Activated CD8-positive, alpha-beta memory T cell treated with anti-CD3 and anti-CD28 coated beads for 1 hour (primary cell): ENCODE measurements at places on chromosomes 5 and 9.

DNA sequence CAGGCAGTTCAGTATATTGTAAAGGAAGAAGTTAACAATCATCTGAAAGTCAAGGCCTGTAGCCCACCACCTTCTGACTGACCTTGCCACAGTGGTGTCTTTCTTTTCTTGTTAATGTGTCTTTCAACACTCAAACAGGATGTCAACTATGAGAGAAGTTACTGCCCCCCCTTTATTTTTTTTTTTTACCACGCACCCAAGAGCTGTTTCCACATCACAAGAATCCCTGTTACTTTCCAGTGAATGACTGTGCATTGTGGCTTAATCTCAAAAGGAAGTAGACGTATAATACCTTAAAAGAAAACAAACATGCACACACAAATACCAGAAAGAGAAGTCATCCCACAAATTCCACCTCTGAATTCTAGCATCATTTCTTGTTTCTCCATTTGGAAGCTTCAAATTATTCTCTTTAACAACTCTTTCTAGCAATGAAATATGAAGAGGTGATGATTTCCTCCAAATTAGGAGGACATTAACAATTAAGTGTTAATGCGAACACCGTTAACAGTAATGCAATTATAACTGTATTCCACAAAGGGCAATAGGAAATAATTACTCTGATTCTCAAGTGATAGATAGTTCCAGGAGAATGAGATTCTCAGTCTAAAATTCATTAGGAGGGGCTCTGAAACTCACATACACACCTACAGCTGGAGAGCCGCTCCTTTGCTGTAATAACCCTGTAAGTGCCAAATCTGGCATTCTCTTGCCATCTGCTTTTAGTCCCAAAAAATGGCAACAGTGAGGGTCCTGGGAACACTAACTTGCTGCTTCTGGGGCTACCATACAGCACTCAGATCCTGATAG, 201.0 kb downstream of the EFNA5 start:
- DNase-seq: no peak

DNA sequence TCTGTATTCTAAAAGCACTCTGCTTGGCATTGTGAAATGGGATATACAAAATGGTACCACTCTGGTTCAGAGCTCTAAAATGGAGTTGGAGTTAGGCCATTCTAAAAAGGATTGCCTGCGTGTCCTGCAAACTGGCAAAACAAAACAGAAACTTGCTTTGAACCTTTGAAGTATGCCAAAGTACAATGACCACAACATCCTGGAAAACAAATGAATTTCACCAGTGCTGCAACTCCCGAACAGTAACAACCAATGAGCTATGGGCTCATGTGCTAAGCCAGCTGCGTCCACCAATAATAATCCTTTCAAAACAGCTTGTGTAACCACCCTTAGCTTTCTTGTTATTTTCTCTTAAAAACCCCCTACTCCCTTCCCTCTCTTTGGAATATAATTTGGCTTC, 88.4 kb upstream of the CXCL14 start:
- DNase-seq: no peak

- DNase-seq: no peak
Measured at GRCh38 chr5:126595486-126596083, 566 bp upstream of the ALDH7A1 start.

GRCh38 chr9:65437724-65438123, 152.7 kb upstream of the FOXD4L5 start:
- DNase-seq: no peak

DNA sequence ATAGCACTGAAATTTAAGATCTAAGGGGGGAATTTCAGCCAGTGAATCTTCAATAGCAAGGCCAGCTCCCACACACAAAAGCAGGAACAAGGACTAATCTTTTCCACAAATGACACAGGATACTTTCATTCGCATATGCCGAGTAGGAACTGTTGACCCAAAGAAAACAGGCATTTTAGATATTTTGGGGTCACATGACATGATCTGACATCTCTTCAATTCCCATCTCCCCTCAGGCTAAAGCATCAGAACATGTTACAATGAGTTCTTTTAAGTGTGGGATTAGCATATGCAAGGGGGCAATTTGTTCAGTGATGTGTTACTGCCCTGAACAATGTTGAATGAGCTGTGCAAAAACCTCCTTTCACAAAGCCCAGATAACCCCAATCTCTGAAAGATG, 68.2 kb downstream of the TLE1 start:
- DNase-seq: no peak

GRCh38 chr9:122333169-122333808, 37.5 kb upstream of the PTGS1 start:
- no peak for DNase-seq

- DNase-seq: no peak
Measured at GRCh38 chr5:143036146-143036927, 266.2 kb downstream of the ARHGAP26 start.

GRCh38 chr5:6632324-6632887, 438 bp downstream of the NSUN2 start:
- no peak for DNase-seq

DNA sequence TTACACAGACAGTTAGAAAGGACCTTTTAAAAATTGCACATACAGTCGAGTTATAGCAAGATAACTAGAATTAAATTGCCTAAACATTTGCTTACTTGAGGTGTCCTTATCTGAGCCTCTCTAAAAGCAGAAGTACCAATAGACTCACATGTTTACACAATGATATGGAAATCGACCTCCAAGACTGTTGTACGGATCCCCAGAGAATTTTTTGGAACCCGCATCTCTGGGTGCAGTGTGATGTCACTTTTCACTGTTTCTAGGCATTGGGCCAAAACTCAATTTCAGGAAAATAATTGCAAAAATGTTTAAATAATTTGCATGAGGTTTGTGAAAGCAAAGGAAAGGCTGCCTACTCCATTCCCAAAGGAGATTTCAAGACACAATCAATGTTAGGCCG, 63.1 kb upstream of the ATG10 start:
- no peak for DNase-seq

- DNase-seq: no peak
Measured at GRCh38 chr5:145826895-145827674, 8.1 kb downstream of the PRELID2 start.

DNA sequence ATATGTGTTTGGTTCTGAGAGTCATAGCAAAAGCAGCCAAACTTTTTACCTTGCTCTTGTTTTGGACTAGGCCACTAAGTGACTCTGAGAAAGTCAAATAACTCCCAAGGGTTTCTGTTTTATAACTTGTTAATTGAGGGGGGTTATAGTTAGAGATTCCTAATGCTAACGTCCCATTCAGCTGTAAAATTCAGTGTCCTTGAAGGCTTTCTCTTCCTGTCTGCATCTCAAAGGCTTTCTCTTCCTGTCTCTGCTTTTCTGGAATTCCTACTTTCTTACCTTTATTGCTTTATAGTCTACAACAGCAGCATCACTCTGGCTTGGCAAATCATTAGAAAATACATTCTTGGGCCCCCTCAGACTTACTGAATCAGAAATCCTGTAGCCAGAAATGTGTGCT, 479.5 kb upstream of the SEMA6A start:
- no peak for DNase-seq

- DNase-seq: no peak
Measured at GRCh38 chr5:74017786-74018211, 391.8 kb downstream of the ARHGEF28 start.

DNA sequence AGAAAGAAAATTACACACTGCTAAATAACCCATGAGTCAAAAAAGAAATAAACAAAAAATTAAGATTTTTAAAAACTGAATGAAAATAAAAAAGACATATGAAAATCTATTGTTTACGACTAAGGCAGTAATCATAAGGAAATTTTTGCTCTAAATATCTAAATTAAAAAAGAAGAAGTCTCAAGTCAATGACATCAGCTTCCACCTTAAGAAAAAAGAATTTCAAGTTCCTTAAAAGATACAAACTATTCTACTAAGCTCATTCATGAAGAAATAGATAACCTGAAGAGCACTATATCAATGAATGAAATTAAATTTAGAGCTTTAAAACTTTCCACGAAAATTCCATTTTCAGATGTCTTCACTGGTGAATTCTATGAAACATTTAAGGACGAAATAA, 15.7 kb upstream of the STARD4 start:
- no peak for DNase-seq

GRCh38 chr5:95591490-95591901, 28.4 kb upstream of the GPR150 start:
- no peak for DNase-seq
